ENCODE measurements at places on chromosomes 5 and 9.

DNA sequence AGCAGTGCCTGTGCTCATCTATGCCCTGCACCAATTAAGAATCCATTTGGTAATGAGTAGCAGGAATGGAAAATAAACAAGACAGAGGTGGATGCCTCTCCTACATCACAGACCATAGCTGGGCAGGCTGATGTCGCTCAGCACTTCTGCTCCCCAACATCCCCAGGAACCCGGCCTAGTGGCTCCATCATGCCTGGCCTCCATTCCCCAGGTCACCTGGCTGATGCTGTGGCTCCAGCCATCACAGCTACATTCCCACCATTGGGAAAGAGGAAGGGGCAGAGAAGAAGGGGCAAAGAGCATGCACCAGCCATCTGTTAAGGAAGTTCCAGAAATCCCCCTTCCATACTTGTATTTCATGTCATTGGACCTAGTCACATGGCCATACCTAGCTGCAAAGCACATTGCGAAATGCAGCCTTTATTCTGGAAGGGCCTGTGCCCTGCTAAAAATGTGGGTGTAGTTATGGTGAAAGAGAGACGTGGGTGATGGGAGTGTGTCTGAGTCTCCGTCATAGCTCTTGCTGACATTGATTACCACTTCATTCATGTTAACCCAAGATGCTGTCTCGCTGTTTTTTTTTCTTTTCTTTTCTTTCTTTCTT is 86.1 kb upstream of the ADAMTS2 start:
- no peak for DNase-seq

- DNase-seq, result no peak
Observed at GRCh38 chr5:135570453-135570764, 8.4 kb downstream of the CXCL14 start.

DNA sequence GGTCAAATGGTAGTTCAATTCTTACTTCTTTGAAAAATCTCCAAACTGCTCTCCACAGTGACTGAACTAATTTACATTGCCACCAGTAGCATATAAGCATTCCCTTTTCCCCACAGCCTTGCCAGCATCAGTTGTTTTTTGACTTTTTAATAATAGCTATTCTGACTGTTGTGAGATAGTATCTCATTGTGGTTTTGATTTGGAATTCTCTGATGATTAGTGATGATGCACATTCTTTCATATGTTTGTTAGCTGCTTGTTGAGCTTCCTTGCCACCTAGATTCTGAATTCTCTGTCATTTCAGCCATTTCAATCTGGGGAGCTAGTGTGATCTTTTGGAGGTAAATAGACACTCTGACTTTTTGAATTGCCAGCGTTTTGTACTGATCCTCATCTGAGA is 24.0 kb downstream of the CDK20 start:
- no peak for DNase-seq

GRCh38 chr9:18422296-18423036 is 51.5 kb upstream of the ADAMTSL1 start:
- no peak for DNase-seq

DNA sequence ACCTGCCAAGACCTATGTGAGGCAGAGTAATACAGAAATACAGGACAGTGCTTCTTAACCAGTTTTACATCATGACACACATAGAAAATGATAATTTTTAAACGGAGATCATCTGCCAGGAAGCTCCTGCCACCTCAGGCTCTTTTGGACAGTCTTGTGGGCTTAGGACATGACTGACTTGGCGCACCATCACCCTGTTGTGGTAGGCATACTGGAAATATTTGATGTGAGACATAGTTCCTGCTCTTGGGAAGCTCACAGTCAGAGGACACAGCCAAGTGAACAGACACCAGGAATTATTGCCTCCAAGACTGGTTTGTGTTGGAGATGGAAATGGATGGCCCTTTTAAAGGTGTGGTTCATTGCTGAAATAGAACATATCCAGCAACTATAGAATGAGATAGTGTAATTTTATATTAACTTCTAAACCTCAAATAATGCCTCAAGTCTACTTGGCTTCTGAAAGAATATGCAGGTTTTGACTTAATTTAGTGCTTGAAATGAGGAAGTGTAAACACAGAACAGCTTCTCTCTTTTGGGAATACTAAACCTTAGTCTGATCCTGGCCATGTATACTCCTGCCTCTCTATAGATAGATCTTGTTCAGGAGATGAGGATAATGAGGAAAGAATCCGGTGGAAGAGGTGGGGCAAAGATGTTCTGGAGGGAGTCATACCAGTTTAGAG is 19.7 kb downstream of the CPEB4 start:
- peak; percentile 43 for DNase-seq

- peak; percentile 39 for DNase-seq
Observed at GRCh38 chr5:105952875-105953274, 1717.9 kb downstream of the EFNA5 start.

DNA sequence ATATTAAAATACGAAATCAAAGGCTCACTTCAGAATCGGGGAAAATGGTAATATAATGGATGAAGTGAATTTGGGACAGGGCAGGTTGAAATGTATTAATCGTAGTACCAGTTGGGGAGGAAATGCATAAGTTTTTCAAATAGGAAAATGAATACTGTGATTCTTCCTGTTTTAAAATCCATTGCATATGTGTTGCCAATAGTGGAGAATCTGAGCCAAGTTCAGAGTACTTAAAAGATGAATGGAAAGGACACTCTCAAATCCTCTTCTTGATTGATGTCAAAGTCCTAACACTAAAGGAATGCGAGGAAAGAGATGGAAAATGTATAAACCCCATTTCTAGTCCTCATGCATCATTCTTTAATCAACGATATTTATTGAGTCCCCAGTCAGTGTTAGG is 160.9 kb upstream of the CCNG1 start:
- no peak for DNase-seq

DNA sequence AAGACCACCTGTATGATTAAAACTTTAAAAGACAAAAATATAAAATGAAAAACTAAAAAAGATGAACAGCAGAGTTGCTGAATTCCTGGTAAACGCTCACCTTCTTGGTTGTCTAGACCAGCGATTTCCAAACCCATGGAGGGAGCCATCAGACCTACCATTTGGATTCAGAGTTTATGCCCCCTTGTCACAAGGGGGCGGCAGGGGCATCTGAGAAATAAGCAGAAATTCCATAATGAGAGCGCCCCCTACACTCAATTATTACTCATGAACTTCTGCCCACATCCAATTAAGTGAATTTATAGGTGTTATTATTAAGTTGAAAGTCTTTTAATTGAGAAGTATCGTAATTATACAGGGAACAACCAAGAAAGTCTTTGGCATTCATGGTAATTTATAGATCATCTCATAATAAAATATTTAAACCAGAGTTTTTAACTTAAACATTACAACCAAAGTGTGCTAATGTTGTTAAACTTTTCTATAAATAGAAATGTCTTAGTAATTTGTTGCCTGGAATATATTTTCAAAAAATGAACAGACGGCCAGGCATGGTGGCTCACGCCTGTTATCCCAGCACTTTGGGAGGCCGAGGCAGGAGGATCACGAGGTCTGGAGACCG is 35.2 kb upstream of the SPATA31C2 start:
- DNase-seq, result peak; percentile 81

GRCh38 chr5:17720071-17720470 is 85.8 kb downstream of the TAF11L14 start:
- peak; percentile 3 for DNase-seq

DNA sequence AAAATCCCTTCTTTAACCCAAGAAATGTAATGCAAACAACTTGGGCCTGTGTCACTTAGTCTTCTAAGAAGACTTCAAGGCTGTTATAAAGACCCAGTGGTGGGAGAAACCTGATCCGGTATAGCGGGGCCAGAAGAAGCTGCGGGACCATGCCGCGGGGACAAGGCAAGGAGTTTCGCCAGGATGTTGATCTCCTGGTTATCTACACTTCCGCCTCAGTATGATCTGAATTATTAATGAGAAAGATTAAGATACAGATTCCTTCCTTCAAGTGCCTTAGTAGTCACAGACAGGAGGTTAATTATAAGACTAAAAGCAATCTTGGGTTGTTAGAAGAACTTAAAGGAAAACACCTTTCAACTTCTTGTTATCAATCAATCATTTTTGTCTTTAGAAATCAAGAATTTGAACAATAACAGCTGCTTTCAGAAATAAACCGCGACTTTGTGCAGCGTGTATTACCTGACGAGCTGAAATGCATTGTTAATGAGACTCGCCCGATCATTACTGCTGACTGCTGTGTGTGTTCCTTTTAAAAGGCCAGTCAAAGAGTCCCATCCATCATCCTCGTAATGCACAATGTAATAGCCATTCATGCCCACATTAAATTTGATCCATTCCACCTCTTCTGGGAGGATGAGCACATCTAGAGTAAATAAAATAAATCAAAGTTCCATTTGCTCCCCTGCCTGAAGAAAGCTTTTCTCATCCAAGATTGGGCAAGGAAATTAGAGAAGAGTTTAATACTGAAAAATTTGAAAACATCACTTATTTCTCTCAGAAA is 22.2 kb downstream of the ERAP1 start:
- DNase-seq, result no peak

DNA sequence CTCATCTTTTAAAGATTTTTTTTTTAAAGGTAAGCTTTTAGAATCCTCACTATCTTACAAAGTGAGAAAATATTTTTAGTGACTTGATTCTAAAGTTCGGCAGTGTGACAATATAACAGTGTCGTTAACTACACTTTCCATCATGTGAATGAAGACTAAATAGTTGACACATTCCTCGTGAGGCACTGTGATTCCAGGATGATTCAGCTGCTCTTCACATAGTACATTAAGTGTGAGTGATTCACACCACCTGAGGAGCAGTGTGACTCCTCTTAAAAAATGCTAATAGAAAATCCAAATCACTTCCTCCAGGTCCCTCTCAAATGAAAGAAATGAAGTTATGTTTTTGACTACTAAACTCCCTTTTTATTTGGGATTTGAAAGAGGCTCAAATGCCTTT is 589.5 kb downstream of the GABRG2 start:
- DNase-seq, result no peak

- DNase-seq, result peak; percentile 43
Observed at GRCh38 chr5:119943148-119943547, 313.8 kb downstream of the FAM170A start.

DNA sequence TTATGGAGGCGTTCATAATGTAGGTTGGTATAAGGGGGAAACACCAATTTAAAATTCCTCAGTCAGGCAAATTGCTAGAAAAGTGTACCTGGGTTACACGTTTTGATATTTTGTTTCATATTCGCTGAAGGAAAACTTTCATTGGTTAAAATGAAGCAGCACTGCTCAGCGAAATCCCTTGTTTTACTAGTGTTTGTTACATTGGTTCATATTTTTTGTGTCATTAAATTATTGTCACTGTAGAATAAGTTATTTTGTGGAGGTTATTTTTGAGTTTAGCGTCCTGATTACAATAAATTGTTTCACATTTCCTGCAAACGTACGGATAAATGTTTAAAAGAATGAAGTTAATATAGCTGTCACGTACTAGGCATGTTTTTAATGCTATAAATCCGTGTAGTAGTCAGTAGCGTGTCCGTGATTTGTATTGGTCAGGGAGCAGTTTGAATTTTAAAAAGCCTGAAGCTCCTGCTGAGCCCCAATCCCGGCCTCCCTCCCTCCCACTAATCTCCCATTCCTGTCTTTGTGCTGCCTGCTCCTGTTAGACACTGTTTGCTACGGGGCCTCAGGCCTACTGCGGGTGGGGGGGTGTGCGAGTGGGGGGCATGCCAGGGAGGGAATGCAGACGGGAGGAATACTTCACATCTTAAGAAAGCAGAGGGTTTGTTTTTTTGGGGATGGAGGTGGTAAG is 2.0 kb downstream of the NIPBL start:
- DNase-seq, result peak; percentile 54

DNA sequence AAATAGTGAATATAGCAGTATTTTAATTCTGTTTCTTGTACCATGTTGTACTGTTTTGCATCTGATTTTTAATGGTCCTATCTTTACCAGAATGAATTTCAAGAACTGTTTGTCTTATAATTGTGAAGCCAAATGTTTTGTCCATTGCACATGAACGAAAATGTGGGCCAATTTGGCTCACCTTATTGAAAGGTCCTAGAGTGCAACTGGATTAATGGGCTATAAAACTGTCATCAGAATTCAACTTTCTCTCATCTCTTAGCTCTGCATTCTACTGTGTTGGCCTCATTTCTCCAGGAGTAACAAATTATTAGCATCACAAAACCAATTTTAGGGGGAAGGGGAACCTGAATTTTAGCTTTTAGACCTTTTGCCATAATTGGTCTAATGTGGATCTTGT is 179.4 kb upstream of the NUDT12 start:
- no peak for DNase-seq

- DNase-seq, result no peak
Observed at GRCh38 chr9:103707181-103707580, 386.9 kb upstream of the SMC2 start.

- peak; percentile 74 for DNase-seq
Observed at GRCh38 chr9:136485049-136486045, 2.5 kb upstream of the SEC16A start.

DNA sequence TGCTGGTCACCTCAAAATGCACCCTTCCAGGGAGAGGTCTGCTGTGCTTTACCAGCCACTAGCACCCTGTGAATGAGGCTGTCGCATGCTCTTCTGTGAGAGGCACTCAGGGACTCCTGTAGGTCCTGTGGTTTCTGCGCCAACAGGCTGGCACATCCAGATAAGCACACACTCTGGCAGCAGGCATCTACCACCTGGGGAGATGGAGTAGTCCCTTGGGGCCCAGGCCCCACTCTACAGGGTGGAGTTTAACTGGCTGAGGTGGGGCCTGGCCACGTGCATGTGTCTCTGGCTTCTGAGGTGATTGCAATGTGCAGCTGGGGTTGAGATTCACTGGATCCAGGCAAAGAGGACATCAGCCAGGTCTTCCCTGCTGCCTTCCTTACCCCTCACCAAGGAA is 32.3 kb downstream of the TMEM174 start:
- no peak for DNase-seq

DNA sequence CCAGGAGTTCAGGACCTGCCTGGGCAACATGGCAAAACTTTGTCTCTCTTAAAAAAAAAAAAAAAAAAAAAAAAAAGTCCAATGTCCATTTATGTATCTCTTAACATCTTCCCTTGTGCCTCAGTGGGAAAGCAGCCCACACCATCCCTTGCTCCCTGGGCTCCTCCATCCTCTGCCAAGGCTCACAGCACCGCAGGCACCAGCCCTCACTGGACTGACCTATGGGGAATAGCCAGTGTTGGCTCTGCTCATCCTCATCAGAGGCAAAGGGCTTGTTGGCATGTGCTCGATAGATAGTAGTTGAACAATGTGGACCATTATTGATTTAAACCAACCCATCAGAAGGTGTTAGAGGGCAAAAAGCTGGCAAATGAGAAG is 61.8 kb upstream of the LRRTM2 start:
- no peak for DNase-seq

GRCh38 chr5:103211576-103212561 is 46.7 kb upstream of the MACIR start:
- DNase-seq, result peak; percentile 40

GRCh38 chr5:141880961-141881801 is 3.0 kb upstream of the PCDH1 start:
- no peak for DNase-seq

GRCh38 chr9:98373609-98374008 is 118.2 kb upstream of the TBC1D2 start:
- DNase-seq, result peak; percentile 55

- DNase-seq, result no peak
Observed at GRCh38 chr9:37046683-37047082, 12.6 kb upstream of the PAX5 start.

- DNase-seq, result peak; percentile 40
Observed at GRCh38 chr9:32968101-32969011, 33.1 kb downstream of the APTX start.

- DNase-seq, result peak; percentile 22
Observed at GRCh38 chr5:9596171-9596780, 33.9 kb downstream of the TAS2R1 start.

All from fibroblast of skin of scalp (primary cell).